ENCODE measurements at places on chromosomes 3 and 15.

GRCh38 chr3:7487763-7488162 is 626.8 kb downstream of the GRM7 start:
- DNase-seq, result no peak

- no peak for DNase-seq
Measured at GRCh38 chr3:54536450-54536849, 391.4 kb downstream of the LRTM1 start.

DNA sequence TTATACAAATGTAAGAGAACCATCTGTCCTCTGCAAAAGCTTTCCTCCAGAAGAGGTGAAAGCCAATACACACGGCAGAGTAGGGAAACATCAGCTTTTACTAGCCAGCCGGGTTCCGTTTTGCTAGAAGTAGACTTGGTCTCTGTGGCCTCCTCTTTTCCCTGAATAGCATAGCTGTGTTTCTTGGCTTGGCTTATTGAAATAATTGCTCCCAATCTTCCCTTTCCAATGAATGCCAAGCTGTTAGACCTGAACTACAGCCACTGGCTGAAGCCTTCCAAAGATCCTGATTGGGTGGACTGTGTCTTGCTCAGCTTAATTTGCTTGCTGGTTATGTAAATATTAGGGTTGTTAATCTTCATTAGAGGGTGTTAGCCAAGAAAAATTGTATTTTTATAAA is 157.8 kb upstream of the ROPN1 start:
- no peak for DNase-seq

DNA sequence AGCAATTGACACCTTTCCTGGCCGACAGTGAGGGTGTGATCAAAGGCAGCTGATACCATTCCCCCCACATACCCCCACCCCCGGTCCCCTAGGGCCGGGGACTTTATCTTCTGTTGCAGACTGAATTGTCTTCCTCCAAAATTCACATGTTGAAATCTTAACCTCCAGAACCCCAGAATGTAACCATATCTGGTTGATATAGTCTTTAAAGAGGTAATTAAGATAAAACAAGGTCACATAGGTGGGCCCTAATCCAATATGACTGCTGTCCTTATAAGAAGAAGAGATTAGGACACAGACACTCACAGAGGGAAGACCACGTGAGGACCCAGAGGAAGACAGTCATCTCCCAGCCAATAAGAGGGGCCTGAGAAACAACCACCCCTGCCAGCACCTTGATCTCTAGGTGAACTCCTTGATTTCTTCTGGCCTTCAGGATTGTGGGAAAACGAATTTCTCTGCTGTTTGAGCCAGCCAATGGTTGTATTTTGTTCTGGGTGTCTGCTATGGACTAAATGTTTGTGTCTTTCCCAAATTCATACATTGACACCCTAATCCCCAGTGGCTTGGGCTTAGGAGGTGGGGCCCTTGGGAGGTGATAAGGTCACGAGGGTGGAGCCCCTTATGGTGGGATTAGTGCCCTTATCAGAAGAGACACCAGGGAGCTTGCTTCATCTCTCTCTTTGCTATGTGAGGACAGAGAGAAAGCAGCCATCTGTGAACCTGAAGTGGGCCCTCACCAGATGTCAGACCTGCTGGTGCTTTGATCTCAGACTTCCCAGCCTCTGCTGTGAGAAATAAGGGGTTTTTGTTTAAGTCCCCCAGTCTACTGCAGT is 144.0 kb downstream of the CHSY1 start:
- DNase-seq, result no peak

GRCh38 chr3:53264718-53265117 is 8.9 kb upstream of the TKT start:
- DNase-seq, result no peak

- no peak for DNase-seq
Measured at GRCh38 chr3:14689247-14689980, 14.5 kb downstream of the C3orf20 start.

GRCh38 chr3:171711461-171712170 is 98.7 kb downstream of the PLD1 start:
- DNase-seq, result no peak

GRCh38 chr3:11850003-11850402 is 3.3 kb upstream of the TAMM41 start:
- no peak for DNase-seq

- no peak for DNase-seq
Measured at GRCh38 chr15:64048781-64049460, 2.6 kb upstream of the DAPK2 start.

GRCh38 chr3:194269610-194270145 is 81.5 kb downstream of the CPN2 start:
- no peak for DNase-seq

DNA sequence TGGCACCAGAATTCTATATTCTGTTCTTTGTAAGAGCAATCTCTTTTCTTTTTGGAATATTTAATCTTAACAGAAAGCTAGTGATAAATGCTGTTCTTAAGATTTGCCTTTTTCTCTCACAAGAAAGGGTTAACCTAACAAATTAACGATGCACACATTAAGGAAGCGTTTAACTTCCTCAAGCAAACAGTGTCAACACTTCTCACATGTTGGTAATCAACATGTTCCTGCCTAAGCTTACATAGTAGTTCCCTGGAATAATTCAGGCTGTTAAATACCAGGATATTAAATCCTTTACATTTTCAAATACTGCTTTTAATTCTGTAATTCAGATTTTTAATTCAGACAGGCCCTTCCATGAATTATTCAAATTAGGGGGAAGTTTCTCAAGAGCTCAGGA is 67.4 kb upstream of the RPL35A start:
- DNase-seq, result no peak

- no peak for DNase-seq
Measured at GRCh38 chr15:96561593-96561992, 231.1 kb downstream of the NR2F2 start.

GRCh38 chr3:101720851-101721840 is 3.3 kb upstream of the CEP97 start:
- DNase-seq, result no peak

GRCh38 chr3:17459470-17459993 is 282.9 kb downstream of the TBC1D5 start:
- DNase-seq, result no peak

GRCh38 chr15:46344115-46344724 is 709.4 kb downstream of the SQOR start:
- DNase-seq, result no peak

- DNase-seq, result no peak
Measured at GRCh38 chr3:169250000-169250399, 413.5 kb downstream of the MECOM start.

- DNase-seq, result no peak
Measured at GRCh38 chr3:72127844-72128243, 342.9 kb upstream of the PROK2 start.

DNA sequence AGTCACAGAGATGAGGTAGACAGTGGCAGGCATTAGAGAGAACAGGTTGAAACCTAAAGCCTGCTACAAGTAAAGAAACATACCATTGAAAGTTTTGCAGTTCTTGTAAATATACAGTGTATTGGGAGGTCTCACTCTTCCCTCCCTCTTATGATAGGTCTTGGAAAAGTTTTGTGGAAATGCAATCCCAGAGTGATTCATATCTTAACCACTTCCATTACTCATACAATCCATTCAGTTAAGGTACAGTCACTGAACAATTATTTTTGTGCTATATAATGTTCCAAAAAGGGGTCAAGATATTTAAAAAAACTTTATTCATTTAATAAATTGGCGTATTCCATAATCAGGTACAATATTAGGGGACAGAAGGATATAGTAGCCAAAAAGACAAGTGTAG is 737.7 kb upstream of the ALCAM start:
- DNase-seq, result no peak

DNA sequence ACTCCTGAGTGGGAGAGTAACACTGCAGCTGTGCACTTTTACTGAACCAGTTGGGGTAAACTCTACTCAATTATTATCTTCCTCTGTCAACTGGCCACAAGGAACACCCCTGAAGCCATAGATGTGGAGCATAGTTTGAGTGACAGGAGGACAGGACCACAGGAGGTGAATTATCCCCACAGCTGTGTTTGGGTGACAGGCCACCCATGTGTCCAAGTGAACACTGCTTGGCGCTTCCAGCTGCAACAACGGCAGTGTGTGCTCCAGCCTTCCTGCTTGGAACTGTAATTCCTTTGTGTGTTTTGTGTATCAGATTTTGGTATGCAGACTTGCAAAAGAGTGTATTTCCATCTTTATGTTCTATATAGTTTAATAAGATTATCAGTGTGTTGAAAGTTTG is 20.2 kb upstream of the TSPAN3 start:
- no peak for DNase-seq

DNA sequence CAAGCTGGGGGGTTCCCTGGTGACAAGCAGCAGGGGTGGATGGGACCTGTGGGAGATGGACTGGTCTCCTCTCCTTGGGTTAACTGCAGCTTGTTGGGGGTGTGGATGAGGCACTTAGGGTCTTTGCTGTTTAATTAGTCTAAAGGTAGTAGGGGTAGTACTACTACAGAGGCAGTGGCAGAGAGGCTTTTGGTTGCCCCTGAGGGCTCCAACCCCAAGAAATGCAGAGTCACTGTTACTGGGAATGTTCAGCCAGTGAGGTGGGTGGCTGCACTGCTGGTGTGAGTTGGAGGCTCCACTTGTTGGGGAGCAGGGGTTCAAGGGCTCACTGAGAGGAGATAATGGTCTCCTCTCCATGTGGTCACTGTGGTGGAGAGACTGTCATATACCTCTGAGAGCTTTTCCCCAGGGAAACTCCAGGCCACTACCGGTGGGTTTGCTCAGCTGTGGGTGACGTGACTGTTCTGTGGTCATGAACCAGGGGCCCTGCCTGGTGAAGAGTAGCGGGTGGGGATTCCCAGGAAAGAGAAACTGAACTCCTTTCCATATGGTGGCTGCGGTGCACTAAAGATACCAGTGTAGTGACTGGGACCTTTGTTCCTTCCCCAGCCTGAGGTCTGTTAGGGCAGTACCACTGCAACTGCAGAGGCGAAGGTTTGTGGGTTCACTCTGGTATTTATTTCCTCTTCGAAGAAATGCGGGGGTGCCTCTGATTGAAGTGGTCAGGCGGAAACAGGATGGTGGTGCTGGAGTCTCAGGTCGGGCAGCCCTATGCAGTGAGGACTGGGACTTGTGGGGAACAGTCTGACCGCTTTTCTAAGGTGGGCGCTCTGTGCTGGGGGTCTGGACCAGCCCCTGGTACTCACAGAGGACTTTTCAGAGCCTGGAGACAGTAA is 68.9 kb upstream of the TNFSF10 start:
- peak; percentile 54 for DNase-seq

GRCh38 chr3:130688697-130689470 is 57.7 kb downstream of the PIK3R4 start:
- DNase-seq, result no peak

DNA sequence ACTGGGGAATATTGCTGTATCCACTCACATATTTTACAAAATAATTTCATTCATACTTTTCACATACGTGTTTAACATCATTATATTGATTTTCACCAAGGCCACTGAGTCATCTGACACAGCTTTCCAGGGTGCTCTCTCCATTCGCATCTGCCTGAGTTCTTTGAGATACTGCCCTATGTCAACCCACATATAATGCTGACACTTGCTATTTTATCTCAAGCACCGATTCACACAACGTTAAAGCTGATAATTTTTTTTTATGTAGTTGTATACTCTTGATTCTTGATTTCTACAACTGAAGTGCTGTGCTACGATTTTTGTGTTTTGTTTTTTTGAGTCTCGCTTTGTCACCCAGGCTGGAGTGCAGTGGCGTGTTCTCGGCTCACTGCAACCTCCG is 249.8 kb upstream of the CDIN1 start:
- no peak for DNase-seq

DNA sequence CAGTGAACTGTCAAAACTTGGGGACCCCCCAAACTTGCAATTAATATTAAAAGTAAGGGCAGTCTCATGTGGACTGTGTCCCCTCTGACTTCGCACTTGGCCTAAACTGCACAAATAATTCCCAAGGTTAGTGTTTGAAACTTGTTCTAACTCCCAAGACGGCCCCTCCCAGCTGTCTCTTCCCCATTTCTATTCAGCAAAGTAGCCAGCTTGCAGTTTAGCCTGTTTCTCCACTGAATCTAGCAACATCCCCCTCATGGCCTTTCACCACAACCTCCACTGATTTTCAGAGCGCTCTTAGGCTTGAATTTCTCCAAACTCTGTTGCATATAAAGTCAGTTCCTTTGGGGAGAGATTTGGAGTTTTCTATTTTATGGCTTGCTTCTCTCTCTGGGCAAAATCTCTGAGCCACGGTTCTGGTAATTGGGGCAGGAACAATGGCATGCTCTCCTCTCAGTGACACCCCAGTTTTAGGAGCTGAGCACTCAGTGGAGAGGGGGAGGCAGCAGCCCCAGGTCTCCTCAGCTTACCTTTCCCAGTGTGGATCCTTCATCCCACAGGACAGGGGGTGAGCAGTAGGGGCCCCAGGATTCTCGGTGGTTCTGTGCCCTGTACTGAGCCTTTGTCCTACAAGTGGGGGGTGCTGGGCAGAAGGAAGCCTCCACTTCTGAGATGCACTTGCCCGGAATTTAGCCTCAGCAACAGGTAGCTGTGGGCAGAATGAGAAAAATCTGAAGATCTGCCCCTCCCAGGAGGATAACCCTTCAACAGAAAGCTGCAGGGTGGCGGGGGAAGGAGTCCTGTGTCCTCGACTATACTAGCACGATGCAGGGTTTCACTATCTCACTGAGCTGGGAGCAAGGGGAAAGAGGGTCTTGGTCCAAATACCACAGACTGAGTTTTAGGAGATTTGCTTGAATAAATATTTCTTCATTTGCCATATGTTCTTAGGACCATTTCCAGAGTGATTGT is 39.3 kb upstream of the GATA2 start:
- no peak for DNase-seq

GRCh38 chr15:32974691-32975090 is 219.8 kb downstream of the FMN1 start:
- no peak for DNase-seq

DNA sequence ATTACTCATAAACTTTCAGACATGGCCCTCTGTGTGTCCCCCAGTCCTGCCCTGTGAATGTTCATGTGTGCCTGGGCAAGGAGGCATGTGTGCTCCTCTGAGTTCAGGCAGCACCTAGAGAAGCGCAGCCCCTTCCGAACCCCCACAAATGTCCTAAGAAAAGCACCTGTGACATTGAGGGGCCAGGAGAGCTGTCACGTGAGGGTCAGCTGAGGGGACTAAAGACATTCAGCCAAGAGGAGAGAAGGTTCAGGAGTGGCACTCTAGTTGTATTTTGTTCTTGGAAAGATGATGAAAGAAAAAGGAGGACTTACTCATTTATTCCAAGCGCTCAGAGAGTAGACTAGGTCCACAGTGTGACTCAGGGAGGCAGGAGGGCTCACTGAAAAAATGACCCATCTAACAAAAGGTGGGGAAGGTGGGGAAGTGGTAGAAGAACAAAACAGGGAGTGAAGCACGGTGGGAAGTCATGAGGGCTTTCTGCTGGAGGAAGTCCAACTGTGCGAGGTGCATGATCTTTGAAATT is 28.1 kb upstream of the ELP6 start:
- DNase-seq, result no peak

DNA sequence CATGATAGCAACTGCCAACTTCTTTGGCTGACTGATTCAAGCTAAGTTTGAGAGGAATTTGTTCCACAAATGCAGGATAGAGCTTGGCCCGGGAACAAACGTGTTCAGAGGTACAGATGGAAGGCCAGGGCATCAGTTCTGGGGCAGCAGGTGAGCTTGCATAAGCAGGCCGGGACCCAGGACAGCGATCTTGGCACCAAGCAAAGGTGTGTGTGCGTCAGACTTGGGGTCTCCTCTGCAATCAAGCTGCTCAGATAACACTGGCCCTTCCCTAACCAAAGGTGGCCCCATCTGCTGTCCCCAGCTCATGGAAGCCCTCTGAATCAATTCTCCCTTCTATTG is 155.6 kb downstream of the MEGF11 start:
- DNase-seq, result no peak

- DNase-seq, result no peak
Measured at GRCh38 chr3:179200790-179201189, 50.1 kb downstream of the KCNMB3 start.
